Fibroblast of villous mesenchyme (primary cell): ENCODE measurements at places on chromosomes 2 and 18. TPM values are rescaled to one million over a fixed set of nuclear protein-coding genes. Genes with fewer than 3 reads are reported as not detected.

DNA sequence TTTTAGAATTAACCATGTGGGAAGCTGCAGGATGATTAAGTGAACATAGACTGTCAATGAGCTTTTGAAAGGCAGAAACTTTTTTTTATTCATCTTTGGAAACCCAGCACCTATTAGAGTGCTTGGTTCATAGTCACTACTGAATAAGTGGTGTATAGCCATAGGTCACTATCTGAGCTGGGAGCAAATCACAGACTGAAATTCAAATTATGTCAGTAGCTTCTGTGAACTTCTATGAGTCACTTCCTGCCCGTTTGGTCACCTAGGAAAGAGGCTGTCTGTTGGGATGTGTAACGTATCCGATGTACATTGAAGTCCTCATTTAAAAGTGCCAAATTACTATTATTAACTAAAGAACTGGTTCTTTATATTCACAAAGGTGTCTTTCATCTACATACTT lies 20.5 kb upstream of the SLC40A1 start:
- DNase-seq: no peak

DNA sequence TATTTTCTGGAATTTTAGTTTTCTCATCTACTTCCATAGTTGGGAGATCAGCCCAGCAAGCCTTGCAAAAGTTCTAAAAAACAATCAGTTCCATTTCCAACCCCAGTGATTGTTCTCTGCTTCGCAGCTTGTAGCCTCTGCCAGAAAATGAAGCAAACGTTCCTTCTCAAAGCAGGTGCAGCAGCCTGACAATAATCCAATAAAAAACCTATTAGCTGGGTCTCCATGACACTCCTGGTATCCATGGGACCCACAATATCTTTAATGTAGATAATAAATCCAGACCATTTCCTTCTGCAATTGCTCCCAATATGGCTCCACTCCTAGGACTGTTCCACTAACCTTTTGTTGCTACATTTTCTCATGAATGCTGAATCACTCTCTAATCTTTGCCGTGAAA lies 140.8 kb upstream of the SETBP1 start:
- no peak for DNase-seq

DNA sequence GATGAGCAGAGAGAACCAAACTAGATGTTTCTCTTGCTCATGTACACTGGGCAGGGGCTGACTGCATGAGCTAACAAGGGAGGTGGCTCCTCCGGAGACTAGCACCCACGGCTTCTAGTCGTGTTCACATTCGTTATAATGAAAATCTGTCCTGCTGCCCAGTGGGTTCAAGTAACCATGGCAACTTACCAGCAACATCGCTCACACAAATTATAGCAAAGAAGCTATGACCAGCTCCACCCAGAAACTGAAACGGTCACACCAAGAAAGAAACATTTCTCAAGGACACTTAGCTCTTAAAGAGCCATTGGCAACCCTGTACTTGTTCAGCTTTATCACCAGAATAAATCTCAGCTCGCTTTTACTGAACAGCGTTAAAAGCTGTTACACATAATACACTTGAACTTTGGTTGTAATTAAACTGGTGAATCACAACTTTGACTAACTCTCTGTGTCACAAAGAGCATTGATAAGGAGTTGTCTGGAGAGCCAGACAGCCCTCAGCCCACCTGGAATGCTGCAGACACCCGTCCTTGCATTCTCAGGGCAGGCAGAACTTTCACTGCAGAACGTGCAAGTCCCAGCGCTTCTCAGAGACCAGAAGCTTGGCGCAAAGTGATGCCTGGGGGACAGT lies 141.2 kb downstream of the PID1 start:
- peak; percentile 51 for DNase-seq

DNA sequence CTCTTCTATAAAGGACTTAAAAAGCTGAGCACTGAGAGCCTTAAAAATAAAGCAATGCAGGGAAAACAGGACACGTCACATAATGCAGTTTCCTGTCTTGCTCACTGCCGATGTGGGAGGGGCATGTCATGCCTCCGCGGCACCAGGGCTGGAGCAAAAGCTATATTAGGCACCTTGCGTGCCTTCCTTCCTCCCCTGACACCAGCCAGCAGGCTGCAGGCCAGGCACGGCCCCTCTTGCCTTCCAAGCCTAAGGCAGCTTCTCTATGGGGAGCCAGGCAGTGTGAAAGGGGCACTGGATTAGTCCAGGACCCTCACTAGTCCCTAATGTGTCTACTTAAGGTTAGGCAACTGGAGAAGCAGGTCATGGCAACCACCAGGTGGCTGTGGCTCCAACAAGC lies 26.3 kb downstream of the MRPL35 start:
- DNase-seq: peak; percentile 10

- DNase-seq: peak; percentile 74
Measured at GRCh38 chr18:7617738-7618422, 50.8 kb downstream of the PTPRM start.

DNA sequence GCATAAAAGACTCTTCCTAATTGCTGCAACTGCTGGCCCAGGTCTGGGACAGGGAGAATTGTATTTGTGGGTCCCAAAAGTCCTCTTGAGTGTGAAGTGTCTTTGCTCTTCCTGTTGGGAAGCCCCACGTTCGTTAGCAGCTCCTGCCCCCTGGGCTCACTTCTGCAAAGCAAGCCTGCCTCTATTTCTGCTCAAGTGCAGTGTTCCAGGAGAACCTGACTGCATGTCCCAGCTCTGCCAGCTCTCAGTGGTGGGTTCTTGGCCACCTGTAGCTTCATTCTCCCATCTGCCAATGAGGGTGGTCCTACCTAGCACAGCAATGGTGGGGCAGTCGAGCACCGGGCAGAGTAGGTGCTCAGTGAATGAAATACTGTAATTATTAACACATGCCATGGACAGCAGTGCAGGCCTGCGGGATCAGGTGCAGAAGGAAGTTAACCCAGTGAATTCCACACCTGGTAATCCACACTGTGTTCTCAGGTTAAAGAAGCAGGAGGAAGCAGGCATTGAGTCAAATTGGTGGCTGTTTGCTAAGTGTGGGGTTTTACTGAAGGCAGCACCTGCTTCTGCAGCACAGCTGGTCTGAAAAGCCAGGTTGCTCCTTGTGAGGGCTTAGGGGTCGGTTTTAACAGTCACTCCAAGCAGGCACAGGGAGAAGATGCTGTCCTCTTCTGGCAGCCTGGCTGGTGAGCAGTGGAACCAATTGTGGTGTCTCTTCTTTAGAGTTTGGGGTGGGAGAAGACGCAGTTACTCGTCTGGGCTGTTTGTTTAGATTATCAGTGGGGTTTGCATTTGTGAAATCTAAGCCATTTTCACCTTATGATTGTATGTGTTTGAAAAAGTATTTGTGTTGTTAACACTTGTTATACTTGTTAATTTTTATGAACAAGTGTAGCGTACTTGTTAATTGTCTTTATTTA lies 54.3 kb downstream of the DGKD start:
- no peak for DNase-seq

GRCh38 chr2:10028988-10029874 lies 14.1 kb upstream of the KLF11 start:
- DNase-seq: no peak

DNA sequence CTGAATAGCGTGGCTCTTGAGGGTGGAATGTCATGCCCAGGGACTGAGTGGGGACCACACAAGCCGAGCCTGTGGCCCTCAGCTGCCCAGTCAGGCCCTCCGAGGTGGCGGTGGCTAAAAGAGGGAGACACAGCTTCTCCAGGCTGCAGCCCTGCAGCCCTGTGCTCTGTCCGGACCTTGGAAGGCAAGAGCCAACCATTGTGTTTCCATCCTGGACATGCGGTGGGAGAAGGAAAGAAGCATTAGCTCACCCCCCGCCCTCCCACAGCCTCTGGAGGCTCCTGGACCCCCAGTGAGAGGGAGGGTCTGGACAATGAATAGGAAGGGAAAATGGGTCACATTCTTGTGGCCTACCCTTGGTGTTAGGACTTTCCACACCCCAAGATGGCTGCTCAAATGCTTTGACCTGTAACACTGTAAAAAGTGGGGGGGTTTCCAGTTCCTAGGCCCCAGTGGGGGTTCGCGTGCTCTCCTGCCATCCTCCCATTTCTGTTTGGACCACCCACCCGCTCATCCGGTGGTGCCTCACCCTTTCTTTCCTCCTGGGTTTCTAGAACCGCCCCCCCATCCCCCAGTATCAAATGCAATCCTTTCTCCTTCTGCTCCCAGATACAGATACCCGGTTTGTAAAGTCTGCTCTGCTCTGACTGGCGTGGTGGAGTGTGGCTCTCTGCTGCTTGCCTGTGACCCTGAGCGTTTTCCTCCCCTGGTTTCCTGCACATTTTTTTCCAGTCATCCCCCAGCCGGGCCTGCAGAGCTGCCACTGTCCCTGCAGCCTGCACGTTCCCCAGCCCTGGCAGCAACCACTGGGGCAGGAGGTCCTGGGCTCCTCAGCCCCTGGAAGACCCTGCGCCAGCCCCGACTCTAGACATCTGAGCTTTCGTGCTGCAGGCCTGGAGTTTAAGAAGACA lies 36.3 kb upstream of the SMAD7 start:
- no peak for DNase-seq

- DNase-seq: peak; percentile 1
Measured at GRCh38 chr2:136085453-136086209, 32.3 kb downstream of the CXCR4 start.

DNA sequence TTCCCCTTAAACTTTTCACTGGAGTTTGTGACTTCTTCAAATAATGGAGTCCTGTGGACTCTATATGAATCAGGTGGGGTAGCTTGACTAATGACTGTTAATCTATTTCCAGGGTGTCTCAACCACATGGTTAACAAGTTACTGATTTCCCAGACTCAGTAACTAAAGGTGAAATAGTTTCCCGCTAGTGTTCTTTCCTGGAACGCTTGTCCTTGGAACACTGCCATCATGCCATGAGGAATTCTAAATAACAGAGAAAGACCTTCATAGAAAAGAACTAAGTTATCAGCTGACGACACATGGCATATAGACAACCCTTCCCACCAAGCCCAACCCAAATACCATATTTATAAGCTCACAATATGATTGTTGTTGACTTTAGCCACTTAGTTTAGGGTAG lies 1027.9 kb upstream of the FAM98A start:
- no peak for DNase-seq

- DNase-seq: peak; percentile 76
Measured at GRCh38 chr18:54958704-54959625, at the start of gene CCDC68. Gene CCDC68, minus strand, starts transcription at chr18:54959461. Its CDS starts 16,670 bp downstream, at chr18:54942791.

Gene EMILIN1
- 144 and 160 TPM in 2 replicates for total RNA-seq

Gene LYPD6
- 4.3 and 5.2 TPM in 2 replicates for total RNA-seq

Gene REEP1
- total RNA-seq: under 0.01 TPM in 1 of 2 replicates, not detected in the other

Gene COLEC11
- total RNA-seq: 0.43 and 1.6 TPM in 2 replicates

Gene VWA3B
- total RNA-seq: not detected in 2 replicates

Gene OSBPL6
- total RNA-seq: 3.9 and 6.5 TPM in 2 replicates

Gene DSG4
- not detected in 2 replicates for total RNA-seq
